ENCODE measurements at places on chromosomes 1 and 21.

DNA sequence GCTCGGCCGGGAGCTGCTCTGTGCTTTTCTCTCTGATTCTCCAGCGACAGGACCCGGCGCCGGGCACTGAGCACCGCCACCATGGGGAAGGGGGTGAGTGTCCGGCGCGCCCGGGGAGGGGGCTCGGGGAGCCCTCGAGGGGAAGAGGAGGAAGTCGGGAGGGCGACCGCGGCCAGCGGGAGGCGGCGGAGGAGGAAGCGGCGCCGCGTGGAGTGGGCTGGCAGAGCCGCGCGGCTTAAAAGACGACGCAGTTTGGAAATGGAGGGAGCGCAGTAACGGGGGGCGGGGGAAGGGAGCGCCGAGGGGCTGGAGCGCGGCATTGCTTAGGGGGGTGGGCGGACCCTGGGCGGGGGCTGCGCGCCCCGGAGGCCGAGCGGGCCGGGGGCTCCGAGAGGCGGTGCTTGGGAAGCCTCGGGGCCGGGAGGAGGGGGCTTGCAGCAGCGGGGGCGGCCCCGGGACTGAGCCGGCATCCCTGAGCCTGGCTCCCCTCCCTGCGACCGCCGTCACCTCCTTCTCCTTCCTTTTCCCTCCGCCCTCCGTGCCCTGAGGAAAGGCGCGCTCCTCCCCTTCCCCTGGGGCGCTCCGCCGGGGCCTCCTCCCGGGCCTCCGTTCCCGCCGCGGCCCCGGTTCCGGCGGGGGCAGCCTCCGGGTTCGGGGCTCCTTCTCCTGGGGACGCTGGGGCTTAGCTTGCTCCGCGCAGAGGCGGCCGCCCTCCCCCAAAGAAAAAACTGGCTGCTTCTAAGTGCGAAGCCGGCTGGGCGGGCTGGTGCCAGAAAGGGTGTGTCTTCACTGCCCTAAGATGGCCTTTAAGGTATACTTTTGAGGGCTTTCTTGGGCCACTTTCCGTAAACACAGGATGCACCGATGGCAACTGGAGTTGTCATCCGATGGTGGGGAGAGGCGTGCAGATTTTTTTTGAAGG lies 648 bp downstream of the ATP1A1 start:
- peak; percentile 74 for DNase-seq

GRCh38 chr1:231976231-231976630 lies 349.6 kb downstream of the DISC1 start:
- no peak for DNase-seq

DNA sequence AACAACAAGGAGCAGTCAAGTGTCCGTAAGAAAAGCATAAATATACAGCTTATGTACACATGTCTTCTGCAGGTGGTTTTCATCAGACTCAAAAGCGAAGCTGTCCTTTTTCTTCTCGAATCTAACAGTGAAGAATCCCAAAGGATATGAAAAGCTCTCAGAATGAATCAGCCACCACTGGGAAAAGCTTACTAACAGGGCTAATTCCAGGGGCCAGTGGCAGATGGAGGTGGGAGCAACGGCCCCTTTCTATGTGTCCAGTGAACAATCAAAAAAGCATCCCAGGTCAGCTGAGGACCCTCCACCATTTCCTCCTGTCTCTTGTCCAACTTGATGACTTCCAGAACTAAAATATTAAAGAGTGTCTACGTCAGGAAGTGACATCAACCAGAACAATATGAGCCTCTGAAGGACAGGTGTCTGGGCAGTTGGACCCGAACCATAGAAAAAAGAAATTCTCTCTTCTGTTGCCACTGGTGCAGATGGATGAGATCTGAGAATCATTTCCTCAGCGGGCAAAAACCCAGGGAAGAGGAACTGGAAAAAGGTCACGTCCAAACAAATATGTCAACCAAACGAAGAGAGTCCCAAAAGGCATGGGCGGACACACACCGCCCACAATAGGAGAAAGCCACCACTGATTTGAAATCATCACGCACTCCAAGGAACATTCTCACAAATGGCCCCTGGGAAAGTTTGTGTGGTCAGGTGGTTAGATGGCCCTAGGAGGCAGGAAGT lies 70.4 kb upstream of the TIAM1 start:
- no peak for DNase-seq

DNA sequence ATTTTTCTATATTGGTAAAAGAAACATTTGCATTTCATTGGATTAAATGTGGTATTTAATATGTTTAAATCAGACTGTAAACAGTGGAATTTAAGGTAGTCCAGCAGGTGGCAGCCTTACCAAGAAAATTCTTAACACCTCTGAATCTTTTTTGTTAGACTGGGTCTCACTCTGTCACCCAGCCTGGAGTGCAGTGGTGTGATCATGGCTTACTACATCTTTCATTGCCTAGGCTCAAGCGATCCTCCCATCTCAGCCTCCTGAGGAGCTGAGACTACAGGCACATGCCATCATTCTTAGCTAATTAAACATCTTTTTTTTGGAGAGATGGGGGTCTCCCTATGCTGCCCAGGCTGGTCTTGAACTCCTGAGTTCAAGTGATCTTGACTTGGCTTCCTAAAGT lies 98.8 kb downstream of the RABGAP1L start:
- DNase-seq = peak; percentile 55

GRCh38 chr1:116316373-116316772 lies 56.7 kb upstream of the ATP1A1 start:
- no peak for DNase-seq

- DNase-seq = no peak
Observed at GRCh38 chr21:17402937-17403336, 109.9 kb upstream of the CXADR start.

DNA sequence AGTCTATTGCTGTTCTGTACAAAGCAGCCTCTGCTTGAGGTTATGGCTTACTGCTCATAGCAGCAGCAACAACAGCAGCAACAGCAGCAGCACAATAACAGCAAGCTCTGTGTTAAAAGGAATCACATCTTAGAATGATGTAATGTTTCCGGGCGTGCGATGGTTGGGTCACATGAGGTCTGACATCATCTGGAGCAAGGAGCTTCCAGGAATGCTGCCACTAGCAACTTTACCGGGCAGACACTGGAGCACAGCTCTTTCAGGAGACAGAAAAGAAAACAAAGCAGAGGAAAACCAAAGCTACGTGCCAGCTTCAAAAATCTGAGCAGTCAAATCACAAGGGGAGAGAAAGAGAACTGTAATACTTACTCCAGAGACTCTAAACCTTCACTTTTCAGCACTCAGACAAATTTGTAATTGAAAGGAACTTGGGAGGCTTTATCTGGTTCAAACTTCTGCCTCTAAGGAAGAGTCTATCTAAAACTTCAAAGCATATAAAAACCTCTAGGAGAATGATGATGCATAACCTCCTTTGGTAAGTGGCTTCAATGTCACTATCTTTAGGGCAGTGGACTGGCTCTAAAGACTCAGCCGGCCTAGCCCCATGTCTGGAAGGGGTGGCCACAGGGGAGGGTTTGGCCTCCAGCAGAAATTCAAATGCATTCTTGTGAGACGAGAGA lies 28.3 kb upstream of the RAB3GAP2 start:
- peak; percentile 21 for DNase-seq

DNA sequence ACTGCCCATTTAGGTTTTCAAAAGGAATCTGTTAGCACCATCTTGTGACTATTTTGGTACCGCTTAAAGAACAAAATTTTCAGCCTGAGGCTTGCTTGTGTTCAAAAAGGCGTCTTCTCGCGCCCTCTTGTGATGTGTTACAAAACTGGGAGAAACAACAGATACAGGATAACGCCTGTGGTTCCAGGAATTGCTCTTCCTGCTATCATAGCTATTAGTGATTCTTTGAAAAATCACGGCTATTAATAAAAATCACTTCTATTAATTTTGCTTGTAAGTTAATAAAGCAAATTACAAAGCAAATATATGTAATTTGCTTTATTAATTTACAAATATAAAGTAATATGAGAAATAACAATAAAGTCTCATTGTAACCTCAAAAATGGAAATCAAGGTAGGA lies 82.2 kb upstream of the ABCD3 start:
- DNase-seq = peak; percentile 59

GRCh38 chr1:73800376-73800775 lies 397.6 kb downstream of the LRRIQ3 start:
- DNase-seq = no peak

GRCh38 chr1:51093581-51093980 lies 8.4 kb upstream of the C1orf185 start:
- no peak for DNase-seq

DNA sequence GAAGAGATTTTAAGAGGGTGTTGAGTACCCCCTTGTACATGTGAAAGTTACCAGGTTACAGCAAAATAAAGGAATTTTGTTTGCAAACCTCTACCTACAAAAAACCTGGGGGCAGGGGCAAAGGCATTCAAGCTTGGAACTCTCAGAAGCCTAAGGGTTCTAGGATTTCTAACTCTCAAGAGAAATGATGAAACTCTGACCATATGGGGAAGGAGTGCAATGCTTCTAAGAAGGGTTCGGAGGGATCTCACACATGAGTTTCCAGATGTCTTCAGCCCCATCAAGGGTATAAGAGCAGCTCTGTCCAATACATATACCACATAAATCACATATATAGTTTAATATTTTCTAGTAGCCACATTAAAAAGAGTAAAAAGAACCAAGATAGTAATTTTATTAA lies 7.3 kb upstream of the FCGR2A start:
- DNase-seq = no peak

- DNase-seq = no peak
Observed at GRCh38 chr21:17527711-17528110, 14.9 kb downstream of the CXADR start.

- no peak for DNase-seq
Observed at GRCh38 chr1:28871631-28872401, 42.6 kb upstream of the EPB41 start.

GRCh38 chr1:197690074-197690473 lies 85.2 kb downstream of the DENND1B start:
- no peak for DNase-seq

DNA sequence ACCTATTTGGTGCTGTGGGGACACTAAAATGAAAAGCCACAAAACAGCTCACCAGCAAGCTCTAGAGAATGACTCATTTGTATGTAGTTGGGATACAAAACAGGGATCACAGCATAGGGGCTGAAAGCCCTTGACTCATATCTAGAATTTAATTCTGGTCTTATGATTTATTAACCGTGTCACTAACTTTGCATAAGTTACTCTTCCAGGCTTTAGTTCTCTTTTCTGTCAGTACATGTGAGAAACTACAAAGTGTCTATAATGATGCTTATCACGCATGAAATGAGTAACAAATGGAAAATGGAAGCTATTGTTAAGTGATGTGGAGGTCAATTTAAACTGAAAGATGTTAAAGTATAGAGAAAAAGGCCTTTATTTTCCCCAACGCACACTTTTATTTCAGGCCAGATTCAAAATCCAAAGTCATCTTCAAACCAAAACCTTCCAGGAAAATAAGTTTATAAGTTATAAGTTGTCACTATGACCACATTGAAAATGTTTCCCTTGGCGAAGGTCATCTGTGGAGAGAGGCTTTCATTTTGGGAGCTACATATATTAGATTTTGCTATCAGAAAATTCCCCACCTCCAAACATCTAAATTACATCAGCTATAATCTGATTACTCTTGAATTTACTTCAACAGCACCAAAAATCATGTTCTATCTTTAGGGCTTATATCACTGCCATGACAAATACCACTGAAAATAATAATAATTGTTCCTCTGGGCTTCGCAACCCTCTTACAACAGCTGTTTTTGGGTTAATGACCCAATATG lies 430.5 kb downstream of the MRPL39 start:
- DNase-seq = no peak

- no peak for DNase-seq
Observed at GRCh38 chr21:43599728-43600127, 59.6 kb downstream of the HSF2BP start.

- DNase-seq = no peak
Observed at GRCh38 chr1:67830226-67830625, 3.0 kb downstream of the GNG12 start.

GRCh38 chr1:168469690-168470089 lies 74.1 kb downstream of the XCL2 start:
- no peak for DNase-seq

DNA sequence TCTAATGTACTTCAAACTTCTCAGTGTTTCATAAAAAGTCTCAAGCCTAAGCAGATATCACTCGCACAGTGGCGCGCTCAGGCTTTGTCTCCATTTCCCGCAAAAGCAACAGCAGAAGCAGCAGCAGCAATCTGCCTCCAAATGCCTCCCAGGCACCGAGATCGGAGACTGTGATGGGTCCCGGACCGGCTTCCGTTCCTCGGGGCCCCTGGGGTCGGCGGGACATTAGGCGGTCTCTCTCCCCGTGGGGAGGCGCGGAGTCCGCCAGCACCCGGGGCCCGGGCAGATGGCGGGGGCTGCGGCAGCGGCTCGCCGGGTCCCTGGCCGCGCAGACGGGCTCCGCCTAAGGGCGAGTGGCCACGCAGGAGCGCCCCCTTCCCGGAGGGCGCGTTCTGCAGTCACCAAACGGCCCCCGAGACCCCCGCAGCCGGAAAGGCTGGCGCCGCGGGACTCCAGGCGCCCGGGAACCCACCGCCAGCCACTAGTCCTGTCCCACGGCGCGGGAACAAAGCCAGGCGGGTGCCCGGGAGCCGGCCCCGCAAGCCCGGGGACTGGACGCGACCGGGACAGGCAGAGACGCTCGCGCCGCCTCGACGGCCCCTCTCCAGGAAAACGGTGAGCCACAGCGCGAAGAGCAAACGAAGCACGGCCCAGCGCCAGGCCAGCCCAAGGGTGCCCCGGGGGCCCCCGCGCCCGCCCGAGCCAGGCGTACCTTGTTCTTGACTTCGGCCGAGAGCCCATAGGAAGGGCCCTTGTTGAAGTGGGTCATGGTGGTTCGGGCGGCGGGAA lies 590 bp downstream of the CNN3 start:
- peak; percentile 74 for DNase-seq

- DNase-seq = no peak
Observed at GRCh38 chr21:15141261-15141970, 76.6 kb upstream of the NRIP1 start.

GRCh38 chr1:165565751-165566490 lies 22.1 kb downstream of the LRRC52 start:
- DNase-seq = no peak

DNA sequence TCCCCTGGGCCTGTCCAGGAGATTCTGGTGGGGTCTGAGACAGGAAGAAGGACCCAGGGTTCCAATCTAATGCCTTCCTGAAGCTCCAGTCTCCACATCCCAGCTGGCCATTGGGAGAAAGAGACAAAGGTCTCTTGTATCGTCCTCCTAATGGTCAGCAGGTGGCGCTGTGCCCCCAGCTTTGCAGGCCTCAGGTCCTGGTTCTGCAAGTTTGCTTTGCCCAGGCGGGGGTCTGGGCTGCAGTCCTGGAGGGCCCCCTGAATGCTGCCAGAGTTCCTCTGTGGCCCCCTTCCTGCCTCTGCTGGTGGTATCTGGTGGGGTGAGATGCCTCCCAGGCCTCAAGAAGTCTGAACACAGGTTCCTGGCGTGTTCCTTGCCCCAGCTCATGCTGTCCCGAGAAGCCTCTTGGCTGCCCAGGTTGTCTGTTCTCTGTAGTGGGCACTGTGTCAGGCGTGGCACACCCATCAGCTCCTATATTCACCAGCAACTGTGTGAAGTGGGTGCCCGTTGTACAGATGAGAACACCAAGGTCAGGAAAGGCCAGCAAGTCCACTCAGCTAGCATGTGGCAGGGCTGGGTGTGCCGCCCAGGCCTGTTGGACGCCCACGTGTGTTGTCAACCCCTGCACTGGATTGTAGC lies 33.8 kb upstream of the CSF3R start:
- peak; percentile 72 for DNase-seq

All from nephron progenitor cell (in vitro differentiated cells).